Activated CD4-positive, alpha-beta T cell treated with anti-CD3 and anti-CD28 coated beads, Interleukin-2, amount 50 U/mL, for 16 hours (primary cell): ENCODE measurements at places on chromosomes 11 and 22.
A peak's percentile ranks its signal among the peaks of the same experiment; 100 is the strongest.

- DNase-seq: peak; percentile 38
Observed at GRCh38 chr11:109984634-109985289, 108.4 kb upstream of the ZC3H12C start.

DNA sequence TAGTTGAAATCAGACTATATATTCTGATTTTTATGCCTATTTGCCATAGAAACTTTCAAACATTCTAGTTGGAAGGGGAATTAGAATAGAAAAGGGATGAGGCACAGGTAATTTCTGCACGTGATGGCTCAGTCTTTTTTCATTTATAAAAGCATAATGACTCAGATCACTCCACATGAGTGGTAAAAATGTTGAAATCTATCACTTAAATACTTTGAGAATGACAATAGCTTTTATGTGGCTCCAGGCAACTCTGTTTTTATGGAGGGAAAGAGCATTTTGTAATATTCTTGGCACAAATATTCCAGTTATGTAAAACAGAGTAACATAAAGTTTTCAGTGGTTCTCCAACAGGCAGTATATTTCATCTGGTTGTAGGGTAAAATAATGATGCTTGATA is 5.9 kb upstream of the MMP3 start:
- no peak for DNase-seq

DNA sequence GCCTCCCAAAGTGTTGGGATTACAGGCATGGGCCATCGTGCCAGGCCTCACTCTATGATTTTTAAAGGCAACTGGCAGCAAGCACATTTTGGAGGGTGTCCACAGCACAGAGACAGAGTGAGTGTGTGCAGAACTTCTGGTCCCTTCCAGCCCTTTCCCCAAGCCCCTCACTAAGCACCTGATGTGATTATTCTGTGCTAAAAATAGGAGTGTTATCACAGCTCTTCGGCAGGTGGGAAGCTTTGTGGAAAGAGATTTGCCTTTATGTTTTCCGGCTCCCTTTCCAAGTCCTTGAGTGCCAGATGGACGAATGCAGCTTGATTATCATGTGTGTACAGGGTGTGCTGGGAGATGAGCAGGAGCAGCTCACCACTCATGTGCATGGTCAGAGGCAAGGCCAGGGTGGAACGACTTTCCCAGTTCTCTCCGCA is 310.8 kb downstream of the DDX10 start:
- no peak for DNase-seq

GRCh38 chr11:82936261-82936660 is 34.7 kb downstream of the DDIAS start:
- DNase-seq: no peak

GRCh38 chr11:37511425-37511933 is 913.4 kb upstream of the RAG2 start:
- no peak for DNase-seq

DNA sequence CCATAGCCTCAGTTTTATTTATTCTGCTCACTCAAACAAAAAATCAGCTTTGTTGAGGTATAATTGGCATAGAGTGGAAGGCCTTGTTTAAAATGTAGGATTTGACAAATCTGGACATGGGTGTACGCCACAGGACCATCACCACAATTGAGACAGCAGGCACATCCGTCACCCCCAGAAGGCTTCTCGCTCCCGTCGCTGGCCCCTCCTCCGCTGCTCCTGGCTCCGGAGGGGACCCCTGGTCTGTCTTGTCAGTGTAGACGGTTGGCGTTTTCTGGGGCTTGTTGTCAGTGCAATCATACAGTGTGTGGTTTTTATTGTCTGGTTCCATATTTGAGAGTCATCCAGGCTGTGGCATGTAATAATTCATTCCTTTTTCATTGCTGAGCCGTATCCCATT is 97.6 kb downstream of the KCNQ1 start:
- DNase-seq: no peak

- no peak for DNase-seq
Observed at GRCh38 chr22:42696331-42696967, 24.2 kb downstream of the A4GALT start.

GRCh38 chr22:48574776-48575617 is 1252.7 kb downstream of the BRD1 start:
- peak; percentile 40 for DNase-seq

- DNase-seq: no peak
Observed at GRCh38 chr11:99419991-99420390, 399.2 kb downstream of the CNTN5 start.

DNA sequence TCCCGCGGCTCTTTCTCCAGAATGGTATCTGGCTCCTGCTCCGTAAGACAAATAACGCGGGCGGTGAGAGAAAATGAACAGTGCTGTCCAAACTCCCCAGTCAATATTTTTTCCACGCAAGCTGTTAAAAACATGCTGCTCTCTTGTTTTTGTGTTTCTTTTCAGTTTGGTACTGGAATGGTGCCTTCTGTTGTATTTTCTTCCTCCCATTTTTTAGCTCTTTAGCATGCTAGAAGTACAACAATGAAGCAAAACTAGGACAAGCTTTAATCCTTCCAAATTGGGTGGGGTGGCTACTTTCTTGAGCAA is 599 bp upstream of the PPP2R1B start:
- no peak for DNase-seq

DNA sequence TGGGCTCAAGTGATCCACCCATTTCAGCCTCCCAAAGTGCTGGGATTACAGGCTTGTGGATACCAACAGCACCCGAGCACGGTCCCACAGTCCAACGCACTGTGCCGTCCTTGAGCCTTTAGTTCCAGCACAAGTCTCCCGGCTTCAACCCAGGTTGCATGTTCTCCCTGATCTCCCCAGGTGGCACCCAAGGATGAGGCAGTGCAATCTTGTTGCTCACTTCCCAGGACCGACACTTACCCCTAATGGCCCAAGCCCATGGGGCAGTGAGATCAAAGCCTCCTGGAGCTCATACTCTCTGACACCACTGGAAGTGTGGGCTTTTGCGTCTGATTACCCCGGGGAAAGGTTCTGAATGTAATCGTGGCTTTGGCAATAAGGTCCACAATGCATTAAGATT is 3.5 kb downstream of the PRAME start:
- no peak for DNase-seq

DNA sequence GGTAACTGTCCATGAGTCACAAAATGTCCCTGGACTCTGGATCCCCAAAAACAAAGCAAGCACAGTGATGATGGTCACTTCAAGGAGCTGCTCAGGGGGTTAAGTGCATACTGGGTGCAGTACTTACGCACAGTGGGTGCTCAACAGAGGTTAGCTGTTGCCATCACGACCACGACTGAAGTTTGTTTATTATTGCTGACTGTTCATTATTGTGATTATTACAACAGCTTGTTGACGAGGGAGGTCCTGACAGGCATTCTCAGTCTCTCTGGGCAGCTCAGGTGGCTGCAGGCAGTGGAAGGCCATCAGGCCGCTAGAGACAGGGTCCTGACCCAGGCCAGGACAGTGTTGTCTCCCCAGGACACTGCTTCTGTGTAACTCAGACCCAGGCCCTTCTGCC is 418.8 kb downstream of the SHANK2 start:
- DNase-seq: no peak

DNA sequence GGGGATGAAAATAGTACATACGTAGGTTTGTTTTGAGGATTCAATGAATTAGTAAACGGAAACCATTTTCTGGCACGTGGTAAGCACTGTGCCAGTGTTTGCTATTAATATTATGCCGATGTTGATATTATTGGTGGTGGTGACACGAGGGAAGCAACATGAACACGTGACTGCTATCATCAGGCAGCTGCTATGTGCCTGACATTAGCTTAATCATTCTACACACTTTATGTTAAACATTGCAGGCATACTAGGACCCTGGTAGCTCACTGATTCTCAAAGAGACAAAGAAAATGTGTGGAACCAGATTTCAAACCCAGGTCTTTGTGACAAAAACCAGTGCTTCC is 656 bp downstream of the SRRD start:
- DNase-seq: no peak

GRCh38 chr11:61077936-61078335 is 24.4 kb upstream of the CD5 start:
- no peak for DNase-seq

DNA sequence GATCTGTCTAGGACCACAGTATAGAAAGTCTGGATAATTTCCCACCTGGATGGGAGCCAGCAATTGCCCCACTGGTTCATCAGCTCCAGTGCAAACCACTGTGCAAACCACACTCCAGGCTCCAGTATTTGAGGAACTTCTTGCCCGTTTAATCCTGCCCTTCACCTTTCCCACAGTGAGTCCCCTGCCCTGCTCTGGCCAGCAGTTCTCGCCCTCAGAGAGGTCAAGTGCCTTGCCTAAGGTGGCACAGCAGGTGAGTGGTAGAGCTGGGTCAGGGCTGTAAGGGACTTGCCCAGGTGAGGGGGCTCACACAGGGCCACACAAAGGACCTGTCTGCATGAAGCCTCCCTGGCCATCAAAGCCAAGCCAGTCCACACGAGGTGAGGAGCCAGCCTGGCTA is 24.1 kb downstream of the MS4A10 start:
- no peak for DNase-seq

DNA sequence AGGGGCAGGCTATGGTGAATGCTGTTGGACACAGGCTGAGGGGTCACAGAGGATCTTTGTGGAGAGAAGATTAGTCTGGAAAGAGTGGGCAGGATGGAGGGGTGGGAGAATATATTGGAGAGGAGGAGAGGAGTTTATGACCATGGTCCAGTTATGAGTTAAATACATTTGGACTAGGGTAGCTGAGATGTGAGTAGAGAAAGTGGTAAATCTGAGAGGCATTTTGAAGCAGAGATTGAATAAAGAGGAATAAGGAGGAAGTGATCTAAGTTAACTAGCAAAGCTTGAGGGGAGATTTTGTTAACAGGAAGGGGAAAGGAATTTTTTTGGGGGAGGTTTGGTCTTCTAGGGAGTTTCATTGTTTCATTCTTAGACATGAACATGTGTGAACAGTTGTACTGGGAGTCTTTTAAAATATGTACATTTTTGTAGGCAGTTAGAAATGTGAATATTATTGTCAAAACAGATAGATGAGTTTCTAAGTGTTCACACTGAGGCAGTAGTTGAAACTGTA is 43.1 kb upstream of the EED start:
- DNase-seq: no peak

DNA sequence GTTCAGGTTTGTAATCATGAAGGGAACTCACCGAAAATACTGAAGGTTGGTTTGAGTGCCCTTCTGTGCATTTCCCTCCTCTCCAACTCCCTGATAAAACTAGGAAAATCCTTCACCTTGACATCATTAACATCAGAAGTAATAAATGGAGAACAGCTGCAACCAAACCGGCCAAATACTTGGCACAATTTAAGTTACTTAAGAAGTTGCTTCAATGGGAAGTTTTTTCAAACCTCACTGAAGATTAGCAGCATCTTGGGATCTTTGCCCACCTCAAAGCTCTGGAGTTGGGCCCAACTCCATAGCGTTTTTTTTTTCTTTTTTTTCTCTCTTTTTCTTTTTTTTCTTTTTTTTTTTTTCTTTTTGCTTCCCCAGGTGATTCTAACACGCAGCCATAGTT is 784.8 kb downstream of the KCNA4 start:
- no peak for DNase-seq

- no peak for DNase-seq
Observed at GRCh38 chr22:44281768-44282637, 30.7 kb downstream of the SHISAL1 start.

GRCh38 chr11:36196411-36196998 is 92.7 kb downstream of the COMMD9 start:
- DNase-seq: no peak

- peak; percentile 88 for DNase-seq
Observed at GRCh38 chr22:37079668-37080171, 28.2 kb downstream of the KCTD17 start.

GRCh38 chr22:17283423-17283822 is 64.2 kb upstream of the ADA2 start:
- DNase-seq: no peak

DNA sequence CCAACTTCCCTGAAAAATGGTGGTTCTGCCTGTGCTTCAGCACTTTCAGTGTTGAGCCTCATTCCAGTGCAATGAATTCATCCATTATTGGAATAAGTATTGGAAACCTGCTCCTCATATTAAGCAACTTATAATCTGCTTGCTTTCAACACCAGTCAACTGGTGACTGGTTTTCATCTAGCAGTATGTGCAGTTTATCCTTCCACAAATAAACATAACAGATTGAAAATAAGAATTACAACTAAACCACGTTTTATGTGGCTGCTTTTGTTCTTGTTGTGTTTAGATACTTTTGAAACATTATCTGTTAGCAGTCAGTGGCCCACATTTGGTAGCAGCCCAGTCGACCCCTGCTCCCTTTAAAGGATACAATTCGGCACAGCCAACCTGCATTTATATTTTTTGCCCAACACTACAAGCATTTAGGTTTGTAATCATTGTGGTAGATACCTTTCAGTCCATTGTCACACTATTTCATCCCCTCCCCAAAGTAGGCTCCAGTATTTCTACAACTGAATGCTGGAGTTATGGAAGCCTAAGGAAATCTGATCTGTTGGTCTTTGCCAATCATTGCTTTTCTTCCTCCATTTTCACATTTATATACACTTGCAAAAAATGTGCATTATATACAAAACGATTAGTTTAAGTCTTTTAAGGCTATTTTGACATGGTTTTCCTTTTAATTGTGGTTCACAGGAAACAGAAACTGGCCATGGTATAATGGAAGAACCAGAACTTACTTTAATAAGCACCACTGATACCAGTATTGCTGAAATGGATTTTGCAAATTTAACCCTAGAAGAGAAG is 13.1 kb downstream of the TAF1D start:
- DNase-seq: no peak

- DNase-seq: no peak
Observed at GRCh38 chr22:43014316-43014868, 557 bp downstream of the PACSIN2 start.

GRCh38 chr22:36461665-36462649 is 19.5 kb downstream of the TXN2 start:
- no peak for DNase-seq

- DNase-seq: no peak
Observed at GRCh38 chr11:91081440-91082043, 858.7 kb upstream of the CHORDC1 start.

- no peak for DNase-seq
Observed at GRCh38 chr22:37352481-37352880, 70.2 kb downstream of the CYTH4 start.

GRCh38 chr11:32729976-32730375 is 64.5 kb downstream of the CCDC73 start:
- DNase-seq: no peak

- DNase-seq: no peak
Observed at GRCh38 chr22:49427941-49428340, 399.7 kb downstream of the BRD1 start.

- DNase-seq: no peak
Observed at GRCh38 chr11:61616434-61616833, 35.6 kb upstream of the SYT7 start.

- no peak for DNase-seq
Observed at GRCh38 chr11:17601256-17601671, 54.2 kb downstream of the OTOG start.

DNA sequence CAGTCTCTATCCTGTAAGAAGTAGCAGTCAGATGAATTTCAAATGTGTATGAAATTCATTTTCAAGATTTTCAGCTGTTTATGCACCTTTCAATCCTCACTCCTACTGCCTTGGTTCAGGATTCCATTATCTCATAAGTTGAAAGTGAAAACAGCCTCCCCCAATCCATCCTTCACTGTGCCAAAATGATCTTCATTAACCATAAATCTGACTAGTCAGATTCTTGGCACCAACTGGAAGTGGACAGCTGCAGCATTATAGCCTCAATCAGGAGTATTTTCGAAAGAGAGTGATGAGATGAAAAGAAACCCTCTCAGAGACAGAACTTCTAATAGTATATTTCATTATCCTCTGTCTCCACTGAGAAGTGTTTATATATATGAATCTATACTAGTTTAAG is 365.3 kb upstream of the PDGFD start:
- DNase-seq: no peak

GRCh38 chr11:11502263-11502861 is 119.4 kb downstream of the GALNT18 start:
- no peak for DNase-seq
